Activated naive CD8-positive, alpha-beta T cell treated with anti-CD3 and anti-CD28 coated beads for 36 hours (primary cell): ENCODE measurements at places on chromosomes 5 and 9.

DNA sequence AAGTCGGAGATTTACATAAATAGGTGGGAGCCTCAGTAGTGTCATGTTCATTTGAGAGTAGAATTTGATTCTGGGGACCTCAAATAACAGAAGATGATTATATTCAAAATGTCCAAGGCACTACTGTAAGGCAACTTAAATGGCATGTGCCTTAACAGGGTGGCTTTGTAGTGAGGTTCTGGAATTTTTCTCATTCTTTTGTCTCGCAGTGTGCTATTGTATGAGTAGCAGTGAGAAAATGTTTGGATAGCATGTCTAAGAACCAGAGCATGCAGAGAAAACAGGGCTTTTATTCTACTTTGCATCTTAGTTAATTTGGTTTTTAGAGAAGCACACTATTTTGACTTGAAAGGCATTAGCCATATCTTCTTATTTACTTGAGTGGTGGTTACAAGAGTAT is 25.0 kb downstream of the MAST4 start:
- no peak for DNase-seq
- peaks cover 17% of the 10 kb centered on the region for H3K4me1 ChIP-seq
- H3K36me3 ChIP-seq = no peaks in the 10 kb centered on the region
- no peak overlapping the region for H3K27ac ChIP-seq
- H3K4me3 ChIP-seq = no peak overlapping the region

DNA sequence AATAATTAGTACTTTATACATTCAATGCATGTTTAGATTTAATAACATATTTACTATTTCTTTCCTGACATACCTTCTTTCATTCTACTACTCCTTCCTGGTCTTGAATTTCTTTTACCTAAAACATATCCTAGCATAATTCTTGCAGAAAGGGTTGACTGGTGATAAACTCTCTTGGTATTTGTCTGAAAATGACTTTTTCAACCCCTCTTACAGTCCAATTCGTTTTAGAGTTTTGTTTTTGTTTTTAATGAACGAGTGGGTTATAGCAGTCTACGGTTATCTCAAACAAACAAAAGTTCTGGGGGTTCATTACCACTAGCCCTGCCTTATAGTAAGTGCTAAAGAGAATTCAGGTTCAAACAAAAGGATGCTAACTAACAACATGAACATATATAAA is 69.6 kb upstream of the ALDH1B1 start:
- no peaks in the 10 kb centered on the region for H3K4me1 ChIP-seq
- no peak for DNase-seq
- no peak overlapping the region for H3K27ac ChIP-seq
- peaks cover 6% of the 10 kb centered on the region for H3K27me3 ChIP-seq
- H3K4me3 ChIP-seq = no peak overlapping the region

DNA sequence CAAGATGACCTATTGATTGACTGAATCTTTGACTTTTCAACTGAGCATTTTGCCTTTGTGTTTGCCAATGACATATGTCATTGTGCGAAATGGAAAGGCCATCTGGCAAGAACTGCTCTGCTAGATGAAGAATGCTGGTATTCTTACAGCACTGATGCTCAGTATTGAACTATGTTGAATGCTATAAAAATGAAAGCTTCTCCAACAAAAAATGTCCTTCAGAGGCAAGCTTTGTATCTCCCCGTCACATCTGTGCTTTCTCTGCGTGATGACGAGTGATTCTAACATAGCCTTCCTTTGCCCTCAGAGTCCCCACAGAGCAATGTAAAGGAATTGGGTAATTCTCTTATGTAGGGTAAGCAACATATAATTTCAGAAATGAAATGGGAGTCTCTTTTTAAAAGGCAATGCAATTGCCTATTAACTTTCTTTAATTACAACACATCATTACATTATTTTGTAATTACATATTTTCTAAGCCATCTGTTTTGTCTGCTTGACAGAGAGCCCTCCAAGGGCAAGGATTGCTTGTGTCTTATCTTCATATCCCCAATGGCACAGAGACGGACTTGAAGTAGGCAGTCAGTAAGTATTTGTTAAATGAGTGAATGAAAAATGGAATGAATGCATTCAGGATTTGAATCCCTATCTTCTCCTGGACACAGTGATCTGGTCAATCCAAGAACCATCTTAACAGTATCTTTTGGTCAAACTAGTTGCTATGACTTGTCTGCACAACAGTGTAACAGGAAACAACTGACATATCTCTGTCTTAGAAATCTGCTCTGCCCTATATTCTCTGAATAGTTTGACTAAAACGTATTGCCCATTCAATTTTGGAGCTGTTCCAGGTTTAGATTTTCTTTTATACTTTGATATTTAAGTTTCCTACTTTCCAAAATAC is 46.1 kb downstream of the ENC1 start:
- no peak for DNase-seq
- no peak overlapping the region for H3K27ac ChIP-seq
- no peak overlapping the region for H3K4me3 ChIP-seq
- H3K4me1 ChIP-seq = peaks cover 2% of the 10 kb centered on the region
- peaks cover 39% of the 10 kb centered on the region for H3K27me3 ChIP-seq

DNA sequence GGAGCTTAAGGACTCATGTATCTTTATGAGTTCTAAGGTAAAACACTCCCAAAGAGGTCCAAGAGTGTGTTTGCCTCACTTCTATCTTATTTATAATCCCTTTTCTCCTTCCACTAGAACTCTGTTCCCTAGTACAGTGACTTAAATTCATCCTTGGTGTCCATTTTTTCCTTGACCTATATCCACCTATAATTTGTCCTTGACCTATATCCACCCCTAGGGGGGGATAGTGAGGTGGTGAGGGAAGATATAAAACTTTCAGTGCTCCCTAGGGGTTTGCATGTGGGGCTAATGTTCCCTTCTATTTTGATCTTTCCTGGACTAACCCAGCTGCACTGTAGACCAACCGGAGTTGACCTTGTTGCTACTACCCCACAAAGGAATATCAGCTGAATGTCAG is 83.5 kb upstream of the GNAQ start:
- no peaks in the 10 kb centered on the region for H3K36me3 ChIP-seq
- H3K27ac ChIP-seq = no peak overlapping the region
- H3K4me1 ChIP-seq = peaks cover 25% of the 10 kb centered on the region

- DNase-seq = no peak
- H3K4me3 ChIP-seq = no peak overlapping the region
- peaks cover 3% of the 10 kb centered on the region for H3K27me3 ChIP-seq
Measured at GRCh38 chr9:16252616-16253015, 617.9 kb downstream of the BNC2 start.

DNA sequence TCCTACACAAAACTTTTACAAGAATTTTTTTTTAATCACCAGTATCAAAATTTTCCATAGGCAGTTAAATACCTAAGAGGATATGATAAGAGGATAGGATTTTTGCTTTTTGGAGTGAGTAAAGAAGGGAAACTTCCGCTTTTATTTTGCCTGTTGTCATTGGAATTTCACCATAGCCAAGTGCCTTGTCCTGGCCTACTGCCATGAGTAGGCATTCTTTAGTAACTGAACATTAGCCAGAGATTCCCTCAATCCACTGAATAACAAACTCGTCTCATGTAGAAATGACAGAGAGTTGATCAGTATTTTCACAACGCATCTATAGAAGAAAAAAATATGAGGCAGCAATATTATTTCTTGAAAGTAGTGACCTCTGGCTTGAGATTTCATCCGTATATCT is 289.6 kb upstream of the ADAMTSL1 start:
- no peaks in the 10 kb centered on the region for H3K4me1 ChIP-seq
- no peak overlapping the region for H3K4me3 ChIP-seq
- no peaks in the 10 kb centered on the region for H3K36me3 ChIP-seq
- no peak for DNase-seq
- no peak overlapping the region for H3K27ac ChIP-seq
